Left kidney (tissue), 8 donors: ENCODE measurements at places on chromosomes 4 and X. TPM values are rescaled to one million over a fixed set of nuclear protein-coding genes. Genes with fewer than 3 reads are reported as not detected.

- no peak for DNase-seq
These were observed 537.1 kb upstream of the CXorf51A start for GRCh38 chrX:147351644-147352043.

DNA sequence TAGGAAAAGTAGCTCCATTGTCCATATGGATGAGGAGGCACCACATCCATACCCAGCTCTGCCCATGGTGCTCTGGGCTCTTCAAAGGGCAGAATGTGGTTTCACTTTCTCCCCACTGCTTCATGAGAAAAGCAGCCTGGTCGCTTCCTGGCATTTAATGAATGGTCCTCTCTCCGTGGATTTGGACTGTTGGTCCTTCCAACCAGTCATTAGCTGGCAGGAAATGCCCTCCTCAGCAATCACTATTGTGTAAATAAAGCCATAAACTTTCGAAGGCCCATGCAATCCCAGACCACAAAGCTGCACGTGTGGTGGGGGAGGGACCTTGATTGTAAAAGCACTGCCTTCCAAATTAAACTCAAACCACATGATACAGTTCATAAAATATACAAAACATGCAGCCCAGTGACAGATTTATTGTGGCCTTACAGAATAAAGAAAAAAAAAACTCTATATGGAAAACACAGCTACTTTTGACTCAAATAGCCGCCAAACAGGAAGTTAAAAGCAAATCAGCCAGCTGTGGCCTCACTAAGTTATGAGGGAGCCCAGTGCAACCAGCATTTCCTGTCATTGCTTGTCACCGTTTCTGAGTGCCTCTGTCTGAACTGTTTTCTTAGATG, 8.1 kb downstream of the MBNL3 start:
- peak; percentile 75 for DNase-seq

TEC gene
- 5.5 TPM for polyA plus RNA-seq

GRCh38 chr4:76589402-76589801, 154.4 kb downstream of the SHROOM3 start:
- DNase-seq, result no peak

GRCh38 chr4:38837849-38838248, 18.8 kb downstream of the TLR6 start:
- no peak for DNase-seq

- no peak for DNase-seq
These were observed 117.5 kb downstream of the DCTD start for GRCh38 chr4:182799515-182800215.

TBC1D8B gene
- 6.9 TPM for polyA plus RNA-seq

GRCh38 chrX:46398126-46398525, 147.1 kb downstream of the ZNF674 start:
- no peak for DNase-seq

DNA sequence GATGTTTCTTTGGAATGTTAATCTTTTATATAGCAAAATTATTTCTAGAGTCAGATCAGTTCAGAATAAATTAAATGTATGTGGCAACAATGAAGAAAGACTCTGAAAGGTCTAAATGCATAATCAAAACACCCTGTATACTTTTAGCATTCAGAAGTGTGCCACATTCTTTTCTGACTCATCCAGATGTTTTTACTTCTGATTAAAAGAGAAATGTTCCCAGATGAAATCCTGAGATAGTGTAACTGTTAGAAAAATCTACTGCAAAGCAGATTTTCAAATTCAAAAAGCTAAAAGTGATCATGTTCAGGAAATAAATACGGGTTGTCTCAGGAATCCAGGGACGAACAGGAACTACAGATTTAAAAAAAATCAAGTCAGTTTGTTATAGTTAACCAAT, 241.4 kb downstream of the GRIA3 start:
- DNase-seq, result no peak

- no peak for DNase-seq
These were observed 159.2 kb downstream of the ADGRL3 start for GRCh38 chr4:61359301-61359700.

GRCh38 chrX:108447303-108447702, 7.7 kb downstream of the COL4A5 start:
- no peak for DNase-seq

DNA sequence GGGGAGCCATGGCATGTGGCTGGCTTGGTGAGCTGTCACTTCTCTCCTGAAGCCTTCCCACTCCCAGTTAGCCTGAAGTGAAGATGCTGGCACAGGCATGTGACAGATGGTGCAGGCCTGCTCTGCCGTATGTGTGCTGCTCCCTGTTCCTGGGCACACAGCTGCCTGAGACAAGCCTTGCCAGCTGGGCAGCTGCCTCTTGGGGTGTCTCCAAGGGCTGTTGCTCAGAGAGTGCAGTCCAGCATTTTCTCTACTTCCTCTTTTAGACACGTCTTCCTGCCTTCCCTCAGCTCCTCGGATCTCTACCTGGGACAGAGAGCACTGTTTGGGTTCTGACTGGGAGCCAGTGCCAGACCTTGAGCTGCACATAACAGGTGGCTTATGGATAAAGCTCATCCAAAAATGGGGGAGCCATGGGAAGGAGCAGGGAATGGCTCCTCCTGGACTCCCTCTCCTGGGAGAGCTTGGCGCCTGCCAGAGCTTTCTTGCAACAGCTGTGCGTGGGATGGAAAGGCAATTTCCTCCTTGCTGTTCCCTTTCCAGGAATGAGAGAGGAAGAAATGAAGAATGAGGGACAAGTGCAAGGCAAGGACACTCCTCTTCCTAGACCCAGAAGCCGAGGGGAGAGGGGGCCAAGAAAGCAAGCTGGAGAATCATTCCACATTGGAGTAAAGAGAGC, 132.9 kb downstream of the MSL3 start:
- DNase-seq, result no peak

DNA sequence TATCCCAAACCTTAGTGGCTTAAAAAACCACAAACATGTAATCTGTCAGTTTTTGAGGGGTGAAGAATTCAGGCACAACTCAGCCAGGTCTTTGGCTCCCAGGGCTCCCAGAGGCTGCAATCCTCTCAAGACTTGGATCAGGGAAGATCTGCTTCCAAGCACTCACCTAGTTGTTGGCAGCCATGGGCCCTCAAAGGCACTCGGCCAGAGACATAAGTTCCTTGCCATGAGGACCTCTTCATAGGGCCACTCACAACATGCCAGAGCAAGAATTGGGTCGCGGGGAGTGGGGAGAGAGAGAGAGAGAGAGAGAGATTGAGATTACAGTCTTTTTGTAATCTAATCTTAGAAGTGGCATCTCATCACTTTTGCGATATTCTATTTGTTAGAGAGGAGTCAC, 77.1 kb upstream of the TBC1D9 start:
- no peak for DNase-seq

DNA sequence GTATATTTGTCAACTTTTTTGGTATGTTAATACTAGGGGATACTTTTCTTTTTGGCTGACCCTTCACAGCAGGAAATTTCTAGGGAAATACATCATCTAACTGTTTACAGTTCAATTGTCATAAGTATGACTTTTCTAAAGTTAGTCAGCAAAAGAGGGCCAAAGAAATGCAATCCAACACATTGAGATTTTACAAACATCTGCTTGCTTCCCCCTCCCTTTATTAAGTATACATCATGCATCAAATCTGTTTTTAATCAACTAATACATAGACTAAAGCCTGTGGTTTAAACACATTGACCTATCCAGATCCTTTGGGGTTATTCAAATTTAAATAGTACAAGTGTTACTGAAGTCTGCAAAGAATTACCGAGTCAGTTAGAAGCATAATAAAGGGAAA, 93.9 kb downstream of the MID1 start:
- DNase-seq, result no peak

DNA sequence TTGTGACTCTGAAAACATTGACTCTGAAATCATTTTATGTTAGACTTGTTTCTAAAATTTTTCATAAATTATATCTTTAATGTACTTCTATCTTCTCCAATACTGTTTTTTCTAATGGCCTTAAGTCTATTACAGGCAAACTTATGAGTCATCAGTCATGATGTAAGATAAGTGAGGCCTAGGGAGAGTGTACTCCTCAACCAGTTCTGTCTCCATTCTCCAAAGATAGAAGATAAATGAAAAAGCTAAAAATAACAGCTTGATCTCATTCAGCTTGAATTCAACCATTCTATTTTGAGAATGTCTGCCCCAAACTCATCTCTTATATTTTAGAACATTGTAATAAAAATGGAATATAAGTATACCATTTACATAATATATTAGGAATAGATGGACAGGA, 34.5 kb downstream of the STBD1 start:
- no peak for DNase-seq
